OCI-M1 (cell line): ENCODE measurements at places on chromosomes 5 and 9.

- DNase-seq, result no peak
These were observed 10.4 kb downstream of the FCN2 start for GRCh38 chr9:134891053-134891452.

DNA sequence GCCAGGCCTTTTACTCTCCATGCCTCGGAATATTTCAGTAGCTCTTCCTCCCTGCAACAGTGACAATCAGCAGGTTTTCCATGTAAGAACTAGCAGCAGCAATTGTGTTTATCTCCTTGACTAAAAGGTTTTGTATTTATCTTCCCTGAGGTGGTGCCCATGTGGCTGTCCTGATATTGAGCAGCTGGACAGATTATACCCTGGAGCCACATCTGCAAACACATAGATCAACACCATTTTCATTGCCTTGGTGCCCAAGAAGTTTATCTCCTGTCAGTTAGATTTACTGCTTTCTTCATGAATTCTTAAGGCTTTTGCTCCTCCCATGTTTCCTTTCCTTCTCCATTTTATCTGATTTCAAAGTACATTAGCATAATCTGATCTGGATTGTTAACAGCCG, 378.4 kb downstream of the SPATA31D1 start:
- peak; percentile 11 for DNase-seq

DNA sequence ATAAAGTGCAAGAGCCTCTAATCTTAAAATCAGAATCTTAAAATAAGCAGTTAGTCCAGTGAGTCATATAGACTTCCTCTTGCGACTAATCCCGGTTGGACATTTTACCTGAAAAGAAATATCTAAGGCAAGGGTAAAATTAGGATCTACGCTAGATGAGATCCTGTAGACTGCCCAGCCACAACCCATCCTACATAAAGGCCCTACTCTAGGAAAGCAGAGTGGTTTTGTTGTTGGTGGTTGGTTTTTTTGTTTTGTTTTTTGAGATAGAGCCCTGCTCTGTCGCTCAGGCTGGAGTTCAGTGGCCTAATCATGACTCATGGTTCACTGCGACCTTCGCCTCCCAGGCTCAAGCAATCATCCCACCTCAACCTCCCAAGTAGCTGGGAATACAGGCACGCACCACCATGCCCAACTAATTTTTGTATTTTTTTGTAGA, 6.9 kb downstream of the TSC1 start:
- DNase-seq, result no peak

DNA sequence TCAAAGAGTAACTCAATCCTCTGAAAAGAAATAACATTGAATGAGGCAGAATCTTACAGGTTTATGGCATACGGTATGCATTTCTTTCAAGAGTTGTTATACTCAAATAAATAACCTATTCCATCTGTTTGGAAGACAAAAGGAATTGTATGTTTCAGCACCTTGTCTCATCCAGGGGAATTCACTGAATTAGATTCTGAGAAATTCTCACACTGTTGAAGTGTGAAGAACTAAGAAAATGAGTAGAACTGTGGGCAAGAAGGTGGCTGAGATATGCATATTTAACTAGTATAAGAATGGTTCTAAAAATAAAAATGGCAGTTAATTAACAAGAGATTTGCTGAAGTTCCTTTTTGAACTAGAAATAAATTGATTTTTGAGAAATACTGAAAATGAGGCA, 279.3 kb upstream of the DAP start:
- DNase-seq, result no peak

DNA sequence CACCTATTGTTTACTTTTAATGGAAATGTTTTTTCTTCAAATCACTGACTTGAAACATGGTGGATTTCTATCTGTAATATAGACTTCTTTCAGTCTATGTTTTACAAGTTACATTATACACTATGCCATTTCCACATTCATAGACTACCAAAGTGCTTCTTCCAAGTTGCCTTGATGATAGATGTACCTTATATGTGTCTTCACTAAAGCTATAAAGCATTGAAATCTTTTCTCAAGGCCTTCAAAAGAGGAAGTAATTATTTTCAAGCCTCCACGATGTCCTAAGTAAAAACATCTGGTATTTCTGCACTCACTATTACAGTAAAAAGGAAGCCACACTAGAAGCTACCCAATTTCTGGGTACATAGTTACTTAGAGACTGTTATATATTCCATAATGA, 113.3 kb downstream of the FGF10 start:
- peak; percentile 65 for DNase-seq

DNA sequence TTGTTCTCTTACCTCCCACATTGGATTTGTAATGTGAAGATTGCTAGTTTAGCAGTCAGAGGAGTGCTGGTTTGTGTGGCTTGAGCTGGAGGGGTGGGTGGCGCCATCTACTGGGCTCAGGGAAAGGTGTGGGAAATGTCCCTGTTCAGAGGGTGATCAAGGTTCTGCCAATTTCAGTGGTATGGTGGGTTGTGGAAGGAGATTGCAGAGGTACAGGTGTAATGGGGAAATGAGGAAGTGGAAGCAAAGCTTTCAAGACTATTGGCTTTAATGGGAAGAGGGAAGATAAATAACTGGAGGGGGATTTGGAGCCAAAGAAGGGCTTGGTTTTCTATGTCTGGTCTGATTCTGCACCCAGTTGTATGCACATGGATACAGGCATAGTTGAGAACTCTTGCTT, 76.4 kb downstream of the OSMR start:
- peak; percentile 63 for DNase-seq

- DNase-seq, result no peak
These were observed 298.0 kb downstream of the FBXL7 start for GRCh38 chr5:15798006-15798405.

DNA sequence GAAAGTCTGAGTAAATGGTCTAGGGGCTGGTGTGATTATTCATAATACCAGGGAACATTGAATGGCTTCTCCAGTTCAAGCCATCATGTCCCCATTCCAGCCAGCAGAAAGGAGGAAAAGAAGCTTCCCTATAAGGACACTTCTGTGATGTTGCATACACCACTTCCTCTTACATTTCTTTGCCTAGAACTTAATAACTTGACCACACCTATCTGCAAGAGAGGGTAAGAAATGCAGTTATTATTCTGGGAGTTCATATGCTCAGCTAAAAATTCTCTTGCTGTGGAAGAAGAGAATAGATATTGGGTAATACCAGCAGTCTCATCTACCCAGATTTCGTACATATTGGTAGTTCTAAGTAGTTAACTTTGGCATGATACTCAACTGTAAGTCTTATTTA, 166.1 kb downstream of the SLC28A3 start:
- peak; percentile 32 for DNase-seq

GRCh38 chr5:115458003-115458409, 86.6 kb downstream of the FEM1C start:
- DNase-seq, result no peak

- DNase-seq, result no peak
These were observed 128.5 kb downstream of the LRRC70 start for GRCh38 chr5:62707131-62707530.

DNA sequence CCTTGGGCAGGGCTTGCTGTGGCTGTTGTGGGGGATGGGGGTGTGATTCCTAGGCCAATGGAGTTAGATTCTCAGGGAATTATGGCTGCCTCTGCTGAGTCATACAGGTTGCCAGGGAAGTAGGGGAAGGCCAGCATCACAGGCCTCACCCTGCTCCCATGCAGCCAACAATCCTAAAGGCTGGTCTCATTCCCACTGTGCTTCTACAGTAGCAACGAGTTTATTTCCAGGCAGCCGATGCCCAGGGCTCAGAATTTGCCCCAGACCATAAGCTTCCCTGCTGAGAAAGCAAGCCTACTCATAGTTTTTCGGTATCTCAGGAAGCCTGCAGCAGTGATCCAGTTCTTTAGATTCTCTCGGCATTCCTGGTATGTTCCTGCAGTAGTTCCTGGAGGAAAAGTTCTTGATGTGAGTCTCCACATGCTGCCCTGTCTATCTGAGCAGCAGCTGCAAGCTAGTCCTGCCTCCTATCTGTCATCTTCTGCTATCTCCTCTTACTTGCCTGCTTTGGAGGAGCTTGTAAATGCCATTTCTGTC, 59.3 kb upstream of the SELENOP start:
- DNase-seq, result peak; percentile 42

DNA sequence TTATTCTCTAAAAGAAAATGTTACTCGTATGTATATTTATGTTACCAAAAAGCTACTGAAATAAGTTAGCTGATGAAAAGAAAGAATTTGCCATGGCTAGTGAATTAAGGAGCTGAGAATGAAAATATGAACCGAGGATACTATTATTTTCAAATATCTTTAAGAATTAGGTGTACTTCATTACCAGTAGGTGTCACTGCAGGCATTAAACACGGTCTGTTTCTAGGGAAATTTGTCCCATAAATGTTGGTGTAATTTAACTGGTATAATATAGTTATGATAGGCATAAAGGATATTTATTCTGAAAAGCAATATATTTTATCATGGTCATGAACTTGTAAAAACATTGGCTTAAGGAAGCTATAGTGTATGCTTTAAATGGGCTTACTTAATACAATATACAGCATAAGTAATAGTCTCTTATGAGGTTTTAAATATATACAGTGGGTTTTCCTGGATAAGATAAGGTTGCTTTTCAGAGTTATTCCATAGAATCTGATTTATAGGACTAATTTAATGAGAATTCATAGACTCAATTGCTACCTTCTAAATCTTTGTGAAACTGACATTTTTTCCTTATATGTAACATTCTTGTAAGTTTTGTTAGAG, 72.4 kb upstream of the MPDZ start:
- DNase-seq, result peak; percentile 98

DNA sequence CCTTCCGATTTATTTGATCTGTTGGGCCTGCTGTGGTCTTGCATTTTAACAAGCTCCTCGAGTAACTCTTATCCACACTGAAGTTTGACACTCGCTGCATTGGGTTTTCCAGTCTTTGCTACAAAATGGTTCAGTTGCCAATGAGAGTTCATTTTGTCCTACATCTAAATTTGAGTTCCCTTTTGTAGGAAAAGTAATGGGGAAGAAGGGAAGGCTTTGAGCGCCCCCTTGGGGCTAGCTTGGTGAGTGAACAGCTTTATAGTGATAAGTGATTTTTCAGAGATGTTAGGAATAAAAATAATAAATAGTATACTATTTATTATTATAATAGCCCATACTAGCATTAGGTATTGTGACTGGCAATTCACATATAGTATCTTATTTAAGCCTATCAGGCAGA, 89.9 kb upstream of the GNAQ start:
- peak; percentile 87 for DNase-seq

GRCh38 chr5:150021491-150022157, 21.1 kb downstream of the HMGXB3 start:
- DNase-seq, result no peak

DNA sequence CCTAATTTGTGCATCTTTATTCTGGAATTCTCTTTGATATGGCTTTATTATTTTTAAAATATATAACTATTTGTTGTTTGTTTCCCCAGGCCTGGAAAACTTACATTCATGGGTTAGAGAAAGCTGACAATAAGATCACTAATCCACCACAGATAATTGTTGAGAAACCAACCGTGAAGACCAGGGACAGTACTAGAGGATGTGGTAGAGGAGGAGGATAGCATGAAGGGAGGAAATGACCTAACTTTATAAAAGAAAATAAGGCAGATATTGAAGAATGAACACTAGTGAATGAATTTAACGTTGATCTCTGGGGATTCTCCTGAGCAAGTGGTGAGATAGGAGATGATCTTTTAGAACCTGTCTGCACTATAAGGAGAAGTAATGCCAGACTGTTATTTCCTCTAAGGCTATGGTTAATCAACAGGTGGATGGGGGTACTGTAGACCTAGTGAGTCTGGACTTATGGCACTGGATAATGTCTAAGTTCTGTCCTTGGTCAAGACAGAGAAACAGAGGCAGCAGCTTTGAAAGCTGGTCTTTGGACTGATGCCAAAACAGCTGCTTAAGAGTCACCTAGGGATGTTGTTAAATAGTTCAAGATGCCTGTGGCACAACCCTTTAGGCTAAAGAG, 52.4 kb downstream of the NREP start:
- no peak for DNase-seq

DNA sequence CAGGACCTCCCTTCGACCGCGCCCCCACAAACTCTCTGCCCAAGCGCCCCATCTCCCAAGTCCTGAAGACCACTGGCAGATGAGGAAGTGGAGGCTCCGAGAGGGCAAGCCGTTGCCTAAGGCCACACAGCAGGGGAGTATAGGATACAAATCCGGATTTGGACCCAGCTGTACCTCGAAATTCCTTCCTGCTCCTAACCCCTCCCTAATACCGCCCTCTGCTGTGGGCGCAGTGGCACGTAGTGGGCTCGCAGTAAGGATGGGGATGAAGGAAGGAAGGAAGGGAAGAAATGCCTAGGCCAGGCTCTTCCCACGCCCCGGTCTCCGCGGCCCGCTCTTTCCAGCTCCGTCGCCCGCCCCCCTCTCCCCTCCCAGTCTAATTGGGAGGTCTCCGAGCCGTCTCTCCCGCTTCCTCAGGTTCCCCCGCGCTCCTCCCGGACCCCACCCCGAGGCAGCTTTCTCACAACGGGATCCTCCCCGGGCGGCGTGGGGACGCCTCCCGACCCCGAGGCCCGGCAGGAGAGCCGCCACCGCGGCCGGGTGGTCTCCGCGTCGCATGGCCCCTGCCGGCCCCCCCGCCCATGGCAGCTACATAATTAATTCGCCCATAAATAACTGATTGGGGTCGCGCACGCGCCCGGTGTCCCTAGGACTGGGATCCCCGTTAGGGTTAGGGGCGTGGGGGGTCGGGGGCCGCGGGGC, 138.9 kb downstream of the C9orf50 start:
- DNase-seq, result no peak

- peak; percentile 71 for DNase-seq
These were observed 42.5 kb downstream of the ELAVL2 start for GRCh38 chr9:23783509-23783908.

GRCh38 chr5:41009232-41009631, 61.9 kb downstream of the MROH2B start:
- DNase-seq, result peak; percentile 6

GRCh38 chr9:94772639-94773303, 46.3 kb downstream of the AOPEP start:
- no peak for DNase-seq

DNA sequence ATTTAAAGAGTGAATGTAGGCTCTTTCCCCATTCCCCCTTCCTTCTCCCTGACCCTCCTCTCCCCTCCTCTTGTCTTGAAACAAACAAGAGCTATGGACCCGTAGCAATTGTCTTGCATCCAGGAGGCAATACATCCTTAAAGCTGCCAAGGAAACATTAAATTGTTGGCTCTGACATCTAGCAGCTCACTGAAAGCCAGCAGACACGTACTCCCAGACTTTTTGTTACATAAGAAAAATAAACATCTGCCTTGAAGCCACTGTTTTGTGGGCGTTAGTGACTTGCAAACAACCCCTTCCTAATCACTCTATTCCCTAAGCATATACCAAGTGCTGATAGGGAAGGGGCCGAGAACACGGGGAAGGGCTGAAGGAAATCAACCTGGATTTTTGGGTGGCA, 8.6 kb downstream of the SLC45A2 start:
- DNase-seq, result no peak
